ENCODE measurements at places on chromosomes 2 and 18.

DNA sequence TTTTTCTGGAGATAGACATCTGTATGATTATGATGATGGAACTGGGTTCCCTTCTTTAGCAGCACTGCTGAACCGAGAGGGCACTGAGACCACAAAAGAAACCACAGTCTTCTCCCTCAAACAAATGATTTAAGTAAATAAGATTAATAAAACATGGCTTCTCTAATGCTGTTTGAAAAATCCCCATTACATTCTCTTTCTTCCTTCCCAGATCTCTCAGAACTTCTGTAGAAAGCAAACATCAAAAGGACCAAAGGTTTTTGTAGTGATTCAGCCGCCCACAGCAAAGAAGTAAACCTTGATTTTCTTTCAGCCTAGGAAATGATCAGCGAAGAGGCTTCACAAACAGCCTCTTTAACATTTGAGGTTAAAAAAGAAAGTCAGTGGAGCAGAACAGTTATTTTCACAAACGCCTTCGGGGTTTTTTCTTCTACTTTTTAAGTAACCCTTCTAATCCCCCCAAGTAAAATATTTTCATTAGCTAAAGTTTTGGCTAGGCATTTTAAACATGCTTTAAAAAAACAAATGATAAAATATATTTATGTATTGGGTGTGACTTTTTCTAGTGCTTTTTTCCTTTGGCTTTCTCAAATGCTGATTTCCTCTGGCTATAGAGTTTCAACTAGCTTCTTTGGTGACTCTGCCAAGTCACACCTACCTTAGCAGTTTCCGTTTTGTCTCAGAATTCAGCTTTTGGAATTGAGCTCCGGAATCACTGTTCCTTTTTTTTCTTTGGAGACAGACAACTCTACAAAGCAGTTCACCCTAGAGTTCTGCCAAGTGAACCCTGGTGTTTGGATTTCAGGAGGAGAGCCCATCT is 89.6 kb downstream of the UPP2 start:
- DNase-seq, result peak; percentile 40

DNA sequence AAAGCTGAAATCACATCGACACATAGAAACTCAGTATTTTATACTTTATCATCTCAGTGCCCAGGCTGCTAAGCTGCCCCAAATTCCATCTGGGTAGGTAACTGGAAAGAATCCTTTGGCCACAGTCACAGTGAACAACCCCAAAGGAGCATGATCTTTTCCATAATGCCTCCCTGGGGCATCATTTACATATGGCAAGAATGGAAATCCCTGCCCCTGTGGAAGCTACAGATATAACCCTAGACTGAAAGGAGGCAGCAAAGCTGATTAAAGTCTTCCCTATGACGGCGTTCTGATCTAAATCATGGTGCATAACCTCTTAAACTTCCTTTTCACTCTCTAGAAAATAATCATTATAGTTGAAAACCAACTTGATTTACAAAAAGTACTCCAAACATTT is 41.5 kb downstream of the MAP3K19 start:
- no peak for DNase-seq

DNA sequence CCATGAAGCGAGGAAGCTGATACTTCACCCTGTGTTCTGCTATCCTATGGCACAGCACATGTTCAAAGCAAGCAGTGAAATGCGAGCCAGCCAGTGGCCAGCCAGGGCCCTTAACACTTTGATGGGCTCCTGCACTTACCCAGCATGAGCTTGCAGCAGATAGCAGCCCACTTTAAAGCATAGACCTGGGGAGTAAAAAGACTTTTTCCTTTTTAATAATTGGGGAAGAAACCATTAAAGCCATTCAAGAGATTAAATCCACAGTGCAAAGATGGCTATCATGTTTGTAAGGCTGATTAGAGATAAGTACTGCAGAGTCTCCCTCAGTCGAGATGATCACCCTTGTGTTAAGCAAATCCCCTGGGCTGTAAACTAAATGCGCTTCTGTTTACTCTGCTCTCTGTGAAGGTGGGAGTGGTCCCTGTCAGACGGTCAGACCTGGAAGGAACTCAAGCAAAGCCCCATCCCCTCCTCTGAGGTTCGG is 15.7 kb downstream of the CCBE1 start:
- DNase-seq, result no peak

GRCh38 chr2:133390156-133390555 is 178.1 kb downstream of the NCKAP5 start:
- no peak for DNase-seq

DNA sequence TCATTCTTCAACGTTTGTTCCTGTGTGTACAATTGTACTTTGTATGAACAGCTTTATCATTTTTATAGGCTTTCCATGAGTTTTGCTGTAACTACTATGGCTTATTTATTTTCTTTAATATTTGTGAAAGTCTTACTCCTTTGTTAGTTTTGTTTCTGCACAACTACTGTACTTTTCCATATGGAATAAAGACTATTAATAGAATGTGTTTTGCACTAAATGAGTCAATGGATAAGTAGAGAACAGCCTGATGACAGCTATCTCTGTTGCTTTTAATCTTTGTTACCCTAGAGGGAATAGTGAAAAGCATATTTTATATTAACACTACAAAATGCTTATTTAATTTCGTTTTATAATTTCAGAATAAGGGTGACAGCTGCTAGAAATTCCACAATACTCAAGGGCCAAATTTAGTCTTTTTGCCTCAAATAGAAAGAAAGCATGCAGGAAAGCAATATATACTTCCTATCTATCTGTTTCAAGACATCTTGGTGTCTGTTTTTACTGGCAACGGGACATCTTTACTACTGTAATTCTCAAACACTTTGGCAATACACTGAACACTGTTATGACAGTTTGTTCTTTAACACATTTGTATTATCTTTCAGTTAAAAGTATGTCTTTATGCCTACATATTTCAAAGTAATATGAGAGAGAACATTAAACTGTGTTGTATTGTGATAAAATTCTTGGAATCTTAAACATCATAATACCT is 53.9 kb downstream of the WDSUB1 start:
- DNase-seq, result no peak

DNA sequence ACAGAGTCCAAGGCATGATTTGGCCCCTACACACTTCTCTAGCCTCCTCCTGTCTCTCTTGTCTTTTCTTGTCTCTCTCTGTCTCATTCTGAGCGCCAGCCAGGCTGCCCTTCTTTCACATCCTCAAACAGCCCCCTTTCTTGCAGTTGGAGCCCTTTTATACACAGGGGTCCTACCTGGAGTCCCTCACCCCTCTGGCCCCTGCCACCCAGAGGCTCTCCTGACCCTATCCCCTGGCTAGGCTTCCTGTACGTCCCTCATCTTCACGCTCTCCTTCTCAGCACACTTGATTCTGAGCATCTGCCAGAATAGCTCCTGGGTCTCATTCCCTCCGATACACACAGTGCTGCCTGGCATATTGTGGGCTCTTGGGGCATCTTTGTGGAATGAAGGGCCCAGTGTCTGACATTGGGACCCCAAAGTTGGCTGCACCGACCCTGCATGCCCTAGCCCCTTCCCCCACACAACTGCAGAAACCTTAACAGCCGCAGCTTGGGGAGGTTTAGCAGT is 261.9 kb downstream of the DYSF start:
- DNase-seq, result no peak

GRCh38 chr2:137950238-137950637 is 14.0 kb upstream of the HNMT start:
- DNase-seq, result no peak

- no peak for DNase-seq
Measured at GRCh38 chr2:215882689-215883088, 130.7 kb downstream of the MREG start.

DNA sequence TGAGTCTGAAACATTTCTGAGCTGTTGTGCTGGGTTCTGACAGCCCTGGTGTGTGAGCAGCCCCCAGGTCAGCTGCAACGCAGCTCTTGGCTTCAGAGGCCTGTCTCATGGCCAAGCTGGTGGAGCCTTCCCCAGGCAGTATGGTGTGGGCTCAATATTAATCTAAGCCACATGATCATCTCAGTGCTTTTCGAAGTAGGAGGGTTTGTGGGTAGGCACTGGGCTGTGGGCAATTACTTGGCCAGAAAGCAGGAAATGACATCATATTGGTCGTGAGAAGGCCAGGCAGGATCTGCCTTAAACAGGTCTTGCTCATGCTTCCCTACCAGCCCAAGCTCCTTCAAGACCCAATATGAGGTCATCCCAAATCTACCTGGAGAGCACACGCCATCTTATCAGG is 26.9 kb downstream of the LOXHD1 start:
- DNase-seq, result no peak

DNA sequence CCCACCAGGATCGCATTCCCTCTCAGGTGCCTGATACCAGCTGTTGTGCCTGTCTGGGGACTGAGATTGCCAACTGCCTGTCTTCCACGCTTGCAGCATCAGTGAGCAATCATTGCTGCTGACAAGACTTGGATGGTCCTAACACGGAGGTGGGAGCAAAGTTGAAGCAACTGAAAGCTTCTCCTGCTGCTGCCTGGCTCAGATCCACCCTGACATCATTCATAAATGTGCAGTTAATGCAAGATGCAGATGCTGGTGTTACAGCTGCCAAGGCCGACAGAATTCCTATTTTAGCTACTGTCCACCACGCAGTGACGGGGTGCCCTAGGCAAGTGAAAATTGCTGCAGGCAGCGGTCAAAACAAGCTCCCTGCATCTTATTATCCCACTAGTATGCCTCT is 131.4 kb downstream of the VWC2L start:
- DNase-seq, result no peak

DNA sequence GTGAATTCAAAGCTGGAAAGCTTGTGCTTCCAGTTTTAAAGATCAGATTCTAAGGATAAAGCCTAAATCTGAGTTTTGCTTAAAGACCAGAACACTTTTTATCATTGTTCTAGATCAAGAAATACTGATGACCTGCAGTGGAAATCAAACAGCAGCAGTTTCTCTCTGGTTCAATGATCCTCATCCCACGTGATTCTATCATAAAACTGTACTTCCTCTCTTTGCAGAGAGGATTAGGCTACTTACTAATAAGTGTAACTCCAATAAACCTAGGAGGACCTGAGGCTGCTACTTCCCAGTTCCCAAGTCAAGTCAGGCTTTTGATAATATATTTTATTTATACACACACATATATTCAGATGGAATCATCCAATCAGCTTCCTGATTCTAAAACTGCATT is 81.9 kb downstream of the TCF4 start:
- no peak for DNase-seq

DNA sequence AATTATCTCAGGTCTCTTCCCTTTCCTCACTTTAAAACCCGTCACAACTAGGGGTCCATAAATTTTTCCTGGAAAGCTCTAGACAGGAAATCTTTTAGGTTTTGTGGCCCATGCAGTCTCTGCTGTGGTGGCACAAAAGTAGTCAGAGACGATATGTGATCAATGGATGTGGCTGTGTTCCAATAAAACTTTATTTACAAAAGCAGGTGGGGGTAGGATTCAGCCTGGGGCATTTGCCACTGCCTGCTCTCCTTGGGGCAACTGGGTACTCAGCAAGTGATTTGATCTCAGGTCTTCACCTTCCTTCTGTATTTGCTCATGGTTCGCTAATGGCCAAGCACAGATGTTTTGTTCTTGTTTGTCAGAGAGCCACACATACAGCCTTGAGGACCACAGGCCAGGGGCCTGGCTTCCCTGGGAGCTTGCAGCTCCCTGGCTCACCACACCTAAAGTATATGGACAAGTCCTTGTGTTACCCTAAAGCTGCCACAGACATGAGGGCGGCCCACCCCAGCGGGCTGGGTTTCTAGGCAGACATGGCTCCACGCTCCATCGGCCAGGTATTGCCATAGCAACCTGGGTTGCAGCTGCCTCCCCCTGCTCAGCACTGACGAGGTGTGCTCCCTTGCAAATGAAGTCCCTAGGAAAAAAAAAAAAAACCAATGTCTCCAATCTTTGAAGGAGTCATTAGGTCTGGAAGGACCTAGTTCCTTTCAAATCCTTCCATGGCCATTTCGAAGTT is 89.7 kb upstream of the YWHAQ start:
- DNase-seq, result no peak

DNA sequence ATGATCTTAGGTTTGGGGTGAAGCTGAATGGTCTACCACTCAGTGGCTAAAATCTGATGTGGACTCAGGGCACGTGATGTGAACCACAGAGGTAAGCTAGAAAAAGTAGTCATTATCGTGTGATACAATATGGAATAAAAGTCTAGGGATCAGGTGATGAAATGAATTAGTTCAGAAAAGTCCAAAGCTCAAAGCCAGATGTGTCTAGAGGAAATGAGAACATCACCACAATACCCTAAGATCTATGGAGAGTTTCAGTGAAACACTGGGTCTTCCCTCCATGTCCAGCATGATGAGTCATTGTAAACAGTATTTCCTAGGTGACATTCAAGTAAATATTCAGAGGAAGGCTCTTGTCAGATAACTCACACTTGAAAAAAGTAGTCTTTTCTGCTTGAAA is 1257.4 kb upstream of the ZEB2 start:
- no peak for DNase-seq

DNA sequence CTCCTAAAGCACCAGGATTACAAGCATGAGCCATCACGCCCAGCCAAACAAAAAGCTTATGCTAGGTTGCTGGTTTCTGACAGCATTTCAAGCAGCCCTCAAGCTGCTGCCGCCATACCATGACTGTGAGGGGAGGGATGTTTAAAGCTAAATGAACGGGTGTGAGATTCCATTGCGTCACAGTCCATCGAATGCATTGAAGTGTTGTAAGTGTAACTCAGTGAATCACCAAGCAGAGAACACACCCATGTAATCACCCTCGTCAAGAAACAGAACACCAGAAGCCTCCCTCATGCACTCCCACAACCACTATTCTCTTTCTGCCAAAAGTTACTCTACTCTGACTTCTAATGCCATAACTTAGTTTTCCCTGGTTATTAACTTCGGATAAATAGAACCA is 32.8 kb upstream of the MC5R start:
- no peak for DNase-seq

GRCh38 chr2:156526950-156527636 is 90.9 kb downstream of the GPD2 start:
- no peak for DNase-seq

GRCh38 chr2:102418421-102418961 is 4.5 kb upstream of the IL18RAP start:
- no peak for DNase-seq

GRCh38 chr18:48027401-48027963 is 97.0 kb upstream of the SMAD2 start:
- no peak for DNase-seq

DNA sequence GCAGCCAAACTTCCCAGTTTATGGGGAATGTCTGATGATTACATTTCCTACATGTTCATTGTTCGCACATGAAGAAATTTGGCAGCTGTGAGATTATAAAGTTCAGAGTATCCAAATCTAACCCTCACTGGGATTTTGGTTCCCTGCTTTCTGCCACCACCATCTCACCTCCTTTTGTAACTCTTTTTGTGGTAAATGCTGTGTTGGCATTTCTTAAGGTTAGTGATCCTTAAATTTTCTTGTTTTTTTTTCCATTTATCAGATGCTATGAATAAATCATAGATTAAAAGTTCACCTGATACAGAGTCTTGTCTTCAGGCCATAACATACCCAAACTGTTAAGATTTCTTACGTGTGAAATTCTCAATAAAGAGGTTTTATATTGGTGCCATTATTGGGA is 8.5 kb upstream of the TBR1 start:
- no peak for DNase-seq

DNA sequence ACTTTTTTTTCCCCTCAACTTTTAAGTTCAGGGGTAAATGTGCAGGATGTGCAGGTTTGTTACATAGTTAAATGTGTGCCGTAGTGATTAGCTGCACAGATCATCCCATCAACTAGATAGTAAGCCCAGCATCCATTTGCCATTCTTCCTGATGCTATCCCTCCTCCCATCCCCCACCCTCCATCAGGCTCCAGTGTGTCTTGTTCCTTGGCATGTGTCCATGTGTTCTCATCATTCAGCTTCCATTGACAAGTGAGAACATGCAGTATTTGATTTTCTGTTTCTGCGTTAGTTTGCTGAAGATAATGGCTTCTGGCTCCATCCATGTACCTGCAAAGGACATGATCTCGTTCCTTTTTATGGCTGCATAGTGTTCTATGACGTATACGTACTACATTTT is 47.2 kb upstream of the STON1 start:
- no peak for DNase-seq
